ENCODE measurements at places on chromosomes 13 and 19.

DNA sequence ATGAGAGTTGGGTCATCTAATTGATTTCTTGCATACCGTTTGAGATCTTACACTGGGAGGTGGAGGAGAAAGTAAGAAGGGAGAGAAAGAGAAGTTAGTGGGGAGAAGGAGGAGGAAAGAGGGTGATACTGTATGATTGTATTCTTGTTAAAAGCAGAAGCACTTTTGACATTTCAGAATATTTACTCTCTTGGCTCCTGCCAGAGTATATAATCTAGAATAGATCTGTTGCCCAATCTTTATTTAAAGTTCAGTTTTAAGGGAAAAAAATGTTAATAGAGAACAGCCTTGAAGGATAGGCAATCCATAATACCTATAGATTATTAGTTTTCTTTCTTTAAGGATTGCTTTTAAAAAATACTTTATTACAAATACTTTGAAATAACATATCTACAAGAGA lies 41.5 kb downstream of the PDS5B start:
- no peak for DNase-seq

GRCh38 chr13:103403148-103403740 lies 337.0 kb upstream of the SLC10A2 start:
- no peak for DNase-seq

DNA sequence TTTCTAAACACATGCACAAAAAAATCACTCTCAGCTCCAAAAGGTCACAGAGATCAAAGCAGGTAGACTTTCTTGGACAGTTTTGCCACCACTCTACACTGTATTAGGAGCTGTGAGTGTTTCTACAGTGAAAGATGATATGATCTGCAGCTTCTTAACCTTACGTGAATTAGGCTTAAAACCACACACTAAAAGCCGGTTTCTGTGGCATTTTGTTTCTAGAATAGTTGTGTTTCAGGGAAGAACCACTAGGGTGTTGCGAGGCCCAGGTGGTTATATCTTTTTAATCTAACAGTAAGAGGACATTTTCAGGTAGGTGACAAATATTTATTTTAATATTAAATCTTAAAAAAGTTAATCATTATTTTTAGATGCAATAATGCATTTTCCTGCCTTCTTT lies 216.4 kb downstream of the KLF5 start:
- no peak for DNase-seq

GRCh38 chr19:35692010-35692409 lies 12.3 kb upstream of the ZBTB32 start:
- DNase-seq = no peak

- DNase-seq = no peak
Measured at GRCh38 chr13:49303533-49304252, 56.0 kb downstream of the CDADC1 start.

GRCh38 chr13:77416666-77417212 lies 89.8 kb upstream of the MYCBP2 start:
- no peak for DNase-seq

GRCh38 chr19:55579766-55580621 lies 654 bp downstream of the ZNF579 start:
- DNase-seq = peak; percentile 42

DNA sequence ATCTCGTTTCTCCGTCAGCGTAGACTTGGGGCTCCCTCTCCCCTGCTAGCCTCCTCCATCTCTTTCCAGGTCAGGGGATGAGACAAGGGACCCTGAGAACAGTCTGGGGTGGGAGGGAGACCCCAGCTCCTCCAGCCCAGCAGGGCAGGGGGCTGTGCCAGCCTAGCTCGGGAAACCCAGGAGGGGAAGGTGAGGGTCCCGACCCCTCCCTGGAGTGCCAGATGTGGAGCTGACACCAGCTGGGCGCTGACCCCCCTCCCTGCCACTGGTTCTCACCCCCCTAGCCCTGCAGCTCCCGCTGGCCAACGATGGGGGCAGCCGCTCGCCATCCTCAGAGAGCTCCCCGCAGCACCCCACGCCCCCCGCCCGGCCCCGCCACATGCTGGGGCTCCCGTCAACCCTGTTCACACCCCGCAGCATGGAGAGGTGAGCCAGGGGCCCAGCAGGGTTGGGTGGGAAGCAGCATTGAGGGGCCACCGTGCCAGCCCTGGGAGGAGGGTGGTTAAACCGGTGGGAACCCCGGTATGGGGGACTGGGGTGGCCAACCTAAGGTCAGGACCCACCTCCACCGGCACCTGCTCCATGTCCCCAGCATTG lies 5.1 kb upstream of the TGFBR3L start:
- DNase-seq = no peak

DNA sequence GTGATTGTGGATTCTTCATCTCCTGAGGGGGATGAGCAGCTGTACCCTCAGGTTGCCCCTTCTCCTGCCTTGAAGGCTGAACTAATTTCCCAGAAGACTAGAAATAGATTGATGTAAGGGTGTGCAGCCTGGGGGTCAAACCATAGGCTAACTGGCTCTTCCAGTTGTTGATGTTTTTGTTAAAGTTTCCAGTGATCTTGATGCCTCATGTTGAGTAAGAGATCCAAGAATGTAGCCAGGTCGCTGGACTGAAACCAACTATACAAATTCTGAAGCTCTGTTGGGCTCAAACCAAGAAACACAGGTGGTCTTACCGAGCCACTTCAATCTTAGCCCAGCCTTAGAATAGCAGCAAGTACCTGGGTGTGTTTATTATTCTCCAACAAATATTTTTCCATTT lies 391.8 kb downstream of the KLF5 start:
- DNase-seq = peak; percentile 28

- no peak for DNase-seq
Measured at GRCh38 chr13:99379856-99380801, 72.9 kb upstream of the GPR183 start.

GRCh38 chr13:32116210-32116609 lies 84.6 kb downstream of the FRY start:
- peak; percentile 30 for DNase-seq

DNA sequence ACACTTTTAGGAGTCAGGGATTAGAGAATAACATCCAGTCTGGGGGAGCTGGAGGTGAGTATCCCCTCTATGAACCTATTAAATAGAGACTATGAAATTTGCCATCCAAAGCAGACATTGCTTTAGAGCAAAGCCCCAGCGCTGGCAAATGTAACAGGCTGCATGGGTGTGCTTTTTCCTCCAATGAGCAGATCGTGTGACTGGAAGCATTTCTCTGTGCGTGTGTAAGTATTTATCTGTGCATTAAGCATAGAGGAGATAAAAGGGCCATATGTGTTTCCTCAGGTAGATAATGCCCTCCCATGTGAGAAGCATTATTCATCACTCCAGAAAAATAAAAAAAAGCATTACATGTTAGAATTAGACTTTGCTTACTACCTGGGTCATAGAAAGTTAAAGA lies 924 bp downstream of the TNFSF13B start:
- DNase-seq = no peak

DNA sequence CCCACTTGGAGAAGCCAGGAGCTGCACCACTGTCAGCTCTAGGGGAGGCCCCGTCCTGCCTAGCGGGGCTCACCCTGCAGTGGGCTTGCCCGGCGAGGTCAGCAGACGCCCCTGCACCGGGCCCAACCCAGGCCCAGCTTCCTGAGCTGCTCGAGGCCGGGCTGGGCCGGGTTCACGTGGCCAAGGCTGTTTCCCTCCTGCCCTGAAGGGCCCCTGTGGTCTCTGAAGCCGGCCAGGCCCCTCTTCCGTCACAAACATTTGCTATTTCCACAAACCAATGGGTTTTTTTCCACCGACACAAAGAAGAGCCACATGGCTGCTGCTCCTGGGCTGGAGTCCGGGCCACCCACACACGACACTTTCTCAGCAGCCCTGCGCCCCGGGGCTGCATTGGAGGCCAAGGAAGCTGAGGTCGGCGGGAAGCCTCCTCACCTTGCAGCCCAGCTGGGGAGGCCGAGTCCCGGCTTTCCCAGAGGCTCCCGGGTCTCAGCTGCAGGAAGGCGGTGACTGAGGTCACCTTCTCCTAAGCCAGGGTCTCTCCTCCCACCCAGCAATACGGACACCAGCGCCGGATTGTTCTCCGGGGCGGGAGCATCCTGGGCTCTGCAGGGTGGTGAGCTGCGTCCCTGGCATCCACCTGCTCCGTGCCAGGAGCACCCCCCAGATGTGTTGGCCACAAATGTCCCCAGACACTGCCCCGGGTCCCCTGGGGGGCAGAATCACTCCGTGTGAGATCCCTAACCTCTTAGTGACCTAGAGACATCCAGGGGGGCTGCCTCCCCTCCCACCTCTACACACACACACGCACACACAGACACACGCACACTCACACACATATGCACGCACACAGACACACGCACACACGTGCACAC lies 80.5 kb downstream of the GADD45B start:
- no peak for DNase-seq

GRCh38 chr13:41995946-41996345 lies 35.0 kb upstream of the VWA8 start:
- peak; percentile 74 for DNase-seq

DNA sequence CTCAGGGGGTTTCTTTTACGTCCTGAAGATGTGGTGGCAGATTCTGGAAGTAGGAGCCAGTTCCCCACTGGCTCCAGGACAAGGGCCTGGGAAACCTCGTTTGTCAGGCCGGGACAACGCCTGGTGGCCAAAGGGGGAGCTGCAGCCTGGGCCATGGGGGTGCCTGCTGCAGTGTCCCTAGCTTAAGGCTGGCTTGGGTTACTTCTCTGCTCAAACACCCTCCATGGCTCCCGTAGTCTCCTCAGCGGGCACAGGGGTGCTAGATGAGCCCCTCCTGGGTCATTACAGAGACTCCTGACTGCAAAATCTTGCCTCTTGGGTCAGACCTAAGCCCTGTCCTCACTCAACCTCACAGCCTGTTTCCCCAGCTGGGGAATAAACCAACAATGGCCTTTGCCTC lies 14.7 kb downstream of the CILP2 start:
- peak; percentile 43 for DNase-seq

DNA sequence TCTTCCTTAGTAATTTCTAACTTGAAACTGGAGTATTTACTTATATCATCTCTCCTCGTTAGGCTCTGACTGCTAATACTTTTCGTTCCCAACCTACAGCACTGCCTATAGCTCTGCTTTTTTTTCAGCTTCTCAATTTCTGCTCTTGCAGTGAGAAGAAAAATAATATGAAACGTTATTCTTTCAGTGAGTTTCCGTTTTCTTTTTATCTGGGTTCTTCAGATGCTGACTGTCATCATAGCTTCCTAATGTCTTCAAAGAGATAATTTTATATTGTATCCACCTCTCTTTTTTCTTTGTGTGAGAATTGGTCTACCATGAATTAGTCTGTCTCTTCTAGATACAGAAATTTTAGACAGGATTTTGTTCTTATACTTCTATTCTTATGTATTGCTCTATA lies 454.9 kb downstream of the LMO7 start:
- DNase-seq = no peak

- DNase-seq = no peak
Measured at GRCh38 chr13:113819731-113820715, 43.9 kb downstream of the GAS6 start.
